SJSA1 (cell line): ENCODE measurements at places on chromosomes 6 and 20. TPM values are rescaled to one million over a fixed set of nuclear protein-coding genes. Genes with fewer than 3 reads are reported as not detected.

- H3K4me1 ChIP-seq = no peaks in the 10 kb centered on the region
- 0 out of 2 replicates have a peak, but pooled peaks cover 2% of the 10 kb centered on the region for H3K27me3 ChIP-seq
- H3K4me3 ChIP-seq = no peak overlapping the region
- DNase-seq = no peak
- no peaks in the 10 kb centered on the region for H3K36me3 ChIP-seq
These were observed 64.3 kb downstream of the CDH4 start for GRCh38 chr20:61316346-61316745.

GRCh38 chr6:154613137-154613676 is 102.7 kb upstream of the CNKSR3 start:
- DNase-seq = no peak
- no peaks in the 10 kb centered on the region for H3K27me3 ChIP-seq
- H3K36me3 ChIP-seq = no peaks in the 10 kb centered on the region
- H3K4me1 ChIP-seq = peaks cover 18% of the 10 kb centered on the region
- H3K27ac ChIP-seq = no peak overlapping the region

GRCh38 chr20:37711001-37711400 is 17.2 kb downstream of the CTNNBL1 start:
- DNase-seq = no peak
- H3K4me1 ChIP-seq = peaks cover 5% of the 10 kb centered on the region; the same call in 1 of the 2 replicates
- no peak overlapping the region for H3K4me3 ChIP-seq
- H3K27ac ChIP-seq = no peak overlapping the region
- H3K27me3 ChIP-seq = no peaks in the 10 kb centered on the region

DNA sequence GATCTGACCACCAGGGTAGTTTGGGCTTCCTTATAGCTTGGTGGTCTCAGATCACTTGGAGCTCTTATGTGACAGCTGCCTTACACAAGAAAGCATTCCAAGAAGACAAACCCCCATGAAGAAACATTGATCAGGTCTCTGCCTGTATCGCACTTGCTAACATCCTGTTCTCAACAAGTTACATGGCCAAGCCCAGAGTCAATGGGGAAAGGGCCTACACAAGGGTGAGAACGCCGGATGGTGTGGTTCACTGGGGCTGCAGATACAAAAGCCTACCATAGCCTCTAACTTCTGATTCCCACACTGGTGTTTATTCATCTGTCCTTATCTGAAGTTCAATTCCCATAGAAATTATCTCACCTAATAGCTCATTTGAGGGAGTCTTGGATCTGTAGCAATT is 235.5 kb downstream of the SYNDIG1 start:
- H3K4me1 ChIP-seq = no peaks in the 10 kb centered on the region
- no peak overlapping the region for H3K4me3 ChIP-seq
- no peaks in the 10 kb centered on the region for H3K27me3 ChIP-seq
- H3K27ac ChIP-seq = no peak overlapping the region

DNA sequence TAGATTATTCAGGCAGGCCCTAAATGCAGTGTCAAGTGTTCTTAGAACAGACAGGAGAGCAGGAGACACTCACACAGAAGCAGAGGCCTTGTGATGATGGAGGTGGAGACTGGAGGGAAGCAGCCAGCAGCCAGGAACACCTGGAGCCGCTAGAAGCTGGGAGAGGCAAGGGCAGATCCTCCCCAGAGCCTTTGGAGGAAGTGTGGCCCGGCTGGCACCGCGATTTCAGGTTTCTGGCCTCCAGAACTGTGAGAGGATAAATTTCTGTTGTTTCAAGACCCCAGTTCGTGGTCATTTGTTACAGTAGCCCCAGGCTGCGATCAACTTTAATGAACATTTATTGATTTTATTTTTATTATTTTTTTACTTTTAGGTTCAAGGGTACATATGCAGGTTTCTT is 203.0 kb downstream of the QKI start:
- DNase-seq = no peak
- H3K36me3 ChIP-seq = no peaks in the 10 kb centered on the region
- no peaks in the 10 kb centered on the region for H3K27me3 ChIP-seq
- H3K27ac ChIP-seq = no peak overlapping the region
- H3K4me1 ChIP-seq = no peaks in the 10 kb centered on the region

DNA sequence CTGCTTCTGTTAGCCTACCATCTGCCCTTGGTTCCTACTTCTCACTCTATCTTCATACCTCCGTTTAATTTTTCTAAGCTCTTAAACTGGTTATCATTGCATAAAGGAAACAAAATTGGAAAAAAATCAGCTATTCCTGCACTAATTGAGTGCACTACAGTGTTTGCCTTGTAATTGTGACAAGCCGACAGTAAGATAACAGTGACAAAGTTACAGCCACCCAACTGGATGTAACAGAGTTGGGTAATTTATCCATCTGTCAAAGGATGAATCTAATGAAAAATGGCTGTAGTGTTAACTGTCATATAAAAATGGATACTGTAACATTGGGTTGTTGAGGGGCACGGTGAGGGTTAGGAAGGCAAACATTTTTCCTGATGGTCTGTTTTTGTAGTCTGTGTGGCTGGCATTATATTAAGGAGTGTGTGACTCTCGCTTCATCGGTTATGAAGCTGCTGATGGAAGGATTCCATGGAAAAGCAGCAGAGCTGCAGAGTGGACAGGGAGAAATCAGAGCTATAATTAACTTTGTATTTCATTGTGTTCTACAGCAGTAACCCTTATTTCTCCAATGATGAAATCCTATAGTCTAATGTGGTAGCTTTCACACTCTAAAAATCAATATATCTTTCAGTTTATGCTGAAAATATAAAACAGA is 12.7 kb downstream of the PBOV1 start:
- DNase-seq = no peak
- H3K4me1 ChIP-seq = no peaks in the 10 kb centered on the region
- no peak overlapping the region for H3K4me3 ChIP-seq
- H3K27me3 ChIP-seq = no peaks in the 10 kb centered on the region; the same call in 1 of the 2 replicates
- H3K27ac ChIP-seq = no peak overlapping the region
- H3K36me3 ChIP-seq = no peaks in the 10 kb centered on the region

DNA sequence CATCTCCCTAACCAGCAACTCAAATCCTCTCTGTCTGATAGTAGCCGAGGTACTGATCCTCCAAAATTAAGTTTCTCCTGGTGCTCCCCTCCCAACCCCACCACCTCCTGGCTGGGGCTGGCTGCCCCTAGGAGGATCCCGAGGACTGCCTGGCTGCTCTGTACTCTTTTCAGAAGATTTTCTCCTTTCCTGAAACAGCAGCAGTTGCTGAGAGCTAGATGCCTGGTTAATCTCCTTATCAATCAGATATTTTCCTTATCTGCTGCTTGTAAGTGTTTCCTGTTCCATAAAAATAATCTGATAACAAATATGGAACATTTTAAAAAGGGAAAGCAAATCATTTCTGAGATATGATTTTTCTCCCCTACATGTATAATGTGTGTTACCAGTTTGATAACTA is 52.8 kb downstream of the ZMYND8 start:
- peaks cover 76% of the 10 kb centered on the region for H3K36me3 ChIP-seq
- H3K4me3 ChIP-seq = no peak overlapping the region
- DNase-seq = no peak
- H3K27ac ChIP-seq = no peak overlapping the region

GRCh38 chr6:122476131-122476530 is 4.5 kb upstream of the SERINC1 start:
- no peak overlapping the region for H3K4me3 ChIP-seq
- DNase-seq = no peak
- peaks cover 3% of the 10 kb centered on the region for H3K36me3 ChIP-seq
- H3K4me1 ChIP-seq = no peaks in the 10 kb centered on the region
- H3K27ac ChIP-seq = no peak overlapping the region
- H3K27me3 ChIP-seq = no peaks in the 10 kb centered on the region

TRAPPC3L gene
- total RNA-seq = 0.06 TPM in 1 of 2 replicates, not detected in the other

EDN1 gene
- 39.7 and 45.5 TPM in 2 replicates for total RNA-seq

ELOVL4 gene
- total RNA-seq = 1.2 and 1.3 TPM in 2 replicates

BPIFA1 gene
- total RNA-seq = not detected in 2 replicates

USP49 gene
- 1.0 and 2.3 TPM in 2 replicates for total RNA-seq

MBOAT1 gene
- total RNA-seq = 36.7 and 56.6 TPM in 2 replicates

EFCAB8 gene
- 0.06 and 0.08 TPM in 2 replicates for total RNA-seq

PAX1 gene
- total RNA-seq = not detected in 2 replicates

CGAS gene
- total RNA-seq = 0.05 TPM in 1 of 2 replicates, not detected in the other

ERVFRD-1 gene
- total RNA-seq = not detected in 2 replicates
